ENCODE measurements at places on chromosomes 6 and 20.

DNA sequence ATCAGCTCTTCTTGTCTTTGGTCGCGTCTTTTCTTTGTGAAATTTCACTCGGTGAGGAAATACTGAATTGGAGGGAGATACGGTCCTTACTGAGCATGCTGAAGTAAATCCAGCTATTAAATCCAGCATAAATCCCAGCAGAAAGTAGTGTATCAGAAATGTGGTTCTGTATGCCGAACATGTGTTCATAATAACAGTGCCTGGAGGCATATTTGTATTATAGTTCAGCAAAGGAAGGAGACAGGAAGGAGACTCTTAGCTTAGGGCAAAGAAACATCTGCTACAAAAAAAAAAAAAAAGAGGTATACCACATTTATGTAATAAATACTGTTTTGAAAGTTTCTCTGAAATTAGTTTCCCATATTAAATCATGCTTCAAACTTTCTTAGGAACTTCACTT lies 211.8 kb downstream of the PLCB4 start:
- DNase-seq, result no peak

DNA sequence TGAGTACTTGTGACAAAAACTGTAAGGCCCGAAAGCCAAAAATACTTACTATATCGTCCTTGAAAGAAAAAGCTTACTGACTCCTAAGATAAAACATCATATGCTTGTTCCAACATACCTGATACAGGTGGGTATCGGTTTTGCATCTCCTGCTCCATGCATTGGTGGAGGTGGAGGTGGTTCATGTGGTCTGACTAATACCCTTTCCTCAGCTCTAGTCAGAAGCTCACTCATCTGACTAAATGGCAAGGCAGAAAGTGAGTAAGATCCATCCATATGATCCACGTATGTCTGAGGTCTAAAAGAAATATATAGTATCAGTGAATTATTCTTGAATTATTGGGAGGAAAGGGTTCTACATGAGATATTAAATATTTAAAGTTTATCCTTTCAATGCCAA lies 76.2 kb downstream of the WASF1 start:
- no peak for DNase-seq

- DNase-seq, result no peak
Measured at GRCh38 chr6:143754204-143754603, 76.4 kb downstream of the PHACTR2 start.

- DNase-seq, result no peak
Measured at GRCh38 chr6:11093376-11093625, 333 bp upstream of the SMIM13 start.

- no peak for DNase-seq
Measured at GRCh38 chr6:138862456-138862855, 66.6 kb downstream of the ECT2L start.

GRCh38 chr6:18488004-18488403 lies 100.9 kb downstream of the RNF144B start:
- no peak for DNase-seq

GRCh38 chr6:116586738-116587137 lies 15.4 kb downstream of the RWDD1 start:
- no peak for DNase-seq

DNA sequence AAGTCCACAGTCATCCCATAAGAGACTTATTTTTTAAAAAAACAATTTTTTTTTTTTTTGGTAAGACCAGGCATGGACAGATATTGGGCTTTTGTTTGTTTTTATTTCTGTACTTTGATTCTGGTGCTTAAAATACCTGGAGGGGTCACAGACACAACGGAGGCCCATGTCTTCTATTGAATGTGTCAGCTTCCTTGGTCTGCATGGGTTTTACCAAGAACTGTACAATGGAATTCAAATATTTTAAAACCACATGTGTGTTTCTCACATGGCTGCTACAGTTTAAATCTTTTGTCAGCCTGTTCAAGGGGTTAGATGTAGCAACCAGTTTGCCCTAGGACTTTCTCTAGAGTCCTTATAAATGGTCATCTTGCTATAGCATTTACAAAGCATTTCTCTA lies 139.8 kb downstream of the SOX4 start:
- DNase-seq, result no peak

DNA sequence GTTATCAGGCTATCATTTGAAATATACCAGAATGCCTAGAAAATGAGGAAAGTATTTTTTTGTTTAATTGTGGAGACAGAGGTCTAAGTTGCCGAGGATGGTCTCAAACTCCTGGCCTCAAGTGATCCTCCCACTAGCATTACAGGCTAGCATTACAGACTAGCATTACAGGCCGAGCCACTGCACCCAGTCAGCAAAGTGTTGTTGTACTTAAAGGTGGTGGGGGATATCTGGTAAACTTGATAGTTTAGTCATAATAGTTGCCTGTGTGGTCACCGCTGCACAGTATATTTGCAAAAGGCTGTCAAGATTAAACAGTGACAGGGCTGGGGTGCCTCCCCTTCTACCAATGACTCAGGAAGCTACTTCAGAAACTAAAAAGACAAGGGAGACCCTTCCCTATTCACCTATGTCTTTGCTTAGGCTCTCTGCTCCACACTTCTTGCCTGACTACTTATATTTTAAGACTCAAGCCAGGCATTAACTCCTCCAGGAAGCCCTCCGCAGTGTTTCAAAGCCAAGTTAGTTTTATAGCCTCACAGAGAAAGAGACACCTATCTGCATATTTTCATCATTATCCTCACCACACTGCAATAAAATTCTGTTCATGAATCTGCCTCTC lies 3.1 kb upstream of the AKIRIN2 start:
- no peak for DNase-seq
